ENCODE measurements at places on chromosomes 2 and 18.

DNA sequence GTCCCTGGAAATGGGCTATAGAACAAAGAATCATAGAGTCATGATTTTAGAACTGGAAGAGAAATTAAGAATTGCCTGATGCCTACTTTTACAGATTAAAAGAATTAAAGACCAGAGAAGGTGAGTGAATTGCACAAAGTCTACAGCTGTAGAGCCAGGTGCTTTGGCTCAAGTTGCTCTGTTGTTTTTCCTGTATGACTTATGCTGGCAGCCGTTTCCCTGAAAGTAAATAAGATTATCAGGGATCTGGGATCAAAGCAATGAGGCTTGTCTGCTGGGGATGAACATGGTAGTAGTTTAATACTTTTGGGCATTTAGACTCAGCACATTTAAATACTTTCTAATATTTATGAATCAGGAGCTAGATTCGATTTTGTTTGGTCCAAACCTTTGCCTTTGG lies 166.9 kb downstream of the PRPF40A start:
- DNase-seq = no peak

GRCh38 chr2:69933839-69934613 lies 19.1 kb downstream of the MXD1 start:
- DNase-seq = no peak

- no peak for DNase-seq
Measured at GRCh38 chr18:11960743-11961380, 20.4 kb upstream of the IMPA2 start.

DNA sequence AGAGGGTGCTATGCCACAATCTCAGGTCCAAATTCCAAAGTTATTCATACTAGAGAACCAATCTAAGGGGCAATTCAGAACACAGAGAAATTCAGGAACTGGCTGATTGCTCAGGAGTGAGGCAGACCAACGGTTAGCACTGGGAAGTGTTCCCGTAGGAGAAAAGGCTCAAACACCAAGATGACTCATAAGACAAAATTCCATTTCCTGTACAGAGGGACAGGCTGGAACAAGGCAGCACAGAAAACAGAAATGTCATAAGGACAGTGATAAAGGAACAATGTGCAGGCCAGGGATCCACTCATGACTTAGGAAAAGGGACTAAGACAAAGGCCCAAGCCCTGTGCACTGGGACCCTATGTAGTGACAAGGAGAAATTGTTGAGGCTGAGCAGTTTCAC lies 54.2 kb downstream of the PDE1A start:
- peak; percentile 29 for DNase-seq

DNA sequence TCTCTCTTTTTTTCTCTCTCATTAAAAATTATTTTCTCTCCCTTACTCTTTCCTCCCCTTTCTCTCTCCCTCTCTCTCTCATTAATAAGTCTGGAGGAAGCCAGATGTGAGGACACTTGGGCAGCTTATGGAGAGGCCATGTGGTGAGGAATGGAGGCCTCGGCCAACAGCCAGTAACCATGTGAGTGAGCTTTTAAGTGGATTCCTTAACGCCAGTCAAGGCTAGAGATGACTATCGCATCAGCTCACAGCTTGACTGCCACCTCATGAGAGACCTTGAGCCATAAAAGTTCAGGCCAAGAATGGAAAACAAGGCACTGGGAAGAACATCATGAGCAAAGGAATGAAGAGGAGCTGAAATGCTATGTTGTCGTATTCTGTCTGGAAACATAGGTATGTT lies 39.1 kb downstream of the ETAA1 start:
- no peak for DNase-seq

DNA sequence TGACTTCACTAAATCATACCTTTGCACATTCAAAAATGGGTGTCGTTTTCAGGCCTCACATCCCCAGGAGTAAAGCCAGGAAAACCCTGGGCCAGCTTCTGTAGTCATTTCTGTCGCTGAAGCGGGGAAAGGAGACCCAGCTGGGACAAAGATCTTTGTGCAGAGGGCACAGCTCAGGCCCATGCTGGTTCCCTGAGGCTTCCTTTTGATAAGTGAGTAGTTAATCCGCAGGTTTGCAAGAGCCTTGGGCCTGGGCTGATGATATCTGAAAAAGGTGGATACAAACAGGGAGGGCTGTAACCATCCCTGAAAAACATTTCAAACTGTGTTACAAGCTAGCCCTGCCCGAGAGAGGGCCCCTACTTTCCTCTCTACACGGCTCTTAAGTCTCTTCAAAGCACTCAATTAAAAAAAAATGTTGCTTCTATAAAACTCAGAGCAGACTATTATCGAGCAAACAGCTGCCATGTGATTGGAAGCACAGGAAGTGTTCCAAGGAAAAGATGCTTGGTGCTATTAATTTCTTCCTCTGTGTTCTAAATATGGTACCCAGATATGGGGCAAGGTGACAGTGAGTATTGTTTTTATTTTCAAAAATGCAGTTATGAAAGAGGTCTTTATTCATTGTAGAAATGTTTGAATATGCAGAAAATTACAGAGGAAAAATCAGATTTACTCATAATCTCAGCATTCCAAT lies 117.2 kb downstream of the LNPK start:
- DNase-seq = no peak

- DNase-seq = no peak
Measured at GRCh38 chr18:8296886-8297616, 312.2 kb upstream of the RAB12 start.

- no peak for DNase-seq
Measured at GRCh38 chr2:102111823-102112222, 30.7 kb upstream of the IL1R1 start.

DNA sequence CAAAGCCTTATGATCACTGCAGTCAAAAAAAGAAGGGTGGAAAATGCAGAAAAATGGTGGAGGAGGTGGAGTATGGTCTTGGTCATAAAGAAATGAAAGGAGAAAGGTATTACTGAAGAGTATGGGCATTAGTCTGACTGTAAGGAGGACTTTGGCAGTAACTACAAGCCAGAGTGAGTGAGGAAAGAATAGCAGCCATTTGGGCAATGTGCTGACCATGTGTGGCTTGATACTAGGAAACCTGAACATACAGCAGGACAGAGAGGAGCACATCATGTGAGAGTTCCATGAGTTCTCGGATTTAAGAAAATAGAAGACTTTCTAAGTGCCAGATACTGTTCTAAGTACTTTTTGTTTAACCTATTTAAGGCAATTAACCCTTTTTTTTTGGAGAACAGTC lies 8.5 kb downstream of the DTNA start:
- DNase-seq = no peak

DNA sequence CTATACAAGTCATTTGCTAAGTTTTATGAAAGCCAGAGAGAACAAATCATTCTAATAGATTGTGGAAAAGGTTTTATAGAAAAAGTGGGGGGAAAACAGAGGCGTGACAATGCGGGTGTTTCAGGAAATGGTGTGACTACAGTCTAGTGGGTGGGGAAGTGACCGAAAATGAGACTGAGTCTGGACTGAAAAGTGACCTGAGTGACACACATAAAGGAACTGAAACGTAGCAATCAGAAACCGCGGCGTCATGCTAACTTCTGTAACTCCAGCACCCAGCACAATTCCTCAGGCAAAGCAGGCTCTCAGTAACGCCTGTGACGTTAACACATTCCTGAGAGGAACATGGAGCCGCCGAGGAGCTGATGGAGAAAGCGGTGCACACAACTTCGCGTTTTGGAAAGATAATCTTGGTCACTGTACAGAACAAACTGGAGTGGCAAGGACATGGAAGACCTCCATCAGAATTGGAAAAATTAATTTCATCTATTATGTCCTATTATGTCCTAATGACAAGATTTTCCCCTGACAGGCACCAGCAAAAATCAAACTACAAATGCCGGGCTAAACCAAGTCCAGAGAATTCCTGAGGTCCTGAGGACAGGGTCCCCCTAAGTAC lies 1.4 kb upstream of the CD226 start:
- no peak for DNase-seq

- DNase-seq = no peak
Measured at GRCh38 chr2:65015731-65016130, 26.5 kb downstream of the SLC1A4 start.

DNA sequence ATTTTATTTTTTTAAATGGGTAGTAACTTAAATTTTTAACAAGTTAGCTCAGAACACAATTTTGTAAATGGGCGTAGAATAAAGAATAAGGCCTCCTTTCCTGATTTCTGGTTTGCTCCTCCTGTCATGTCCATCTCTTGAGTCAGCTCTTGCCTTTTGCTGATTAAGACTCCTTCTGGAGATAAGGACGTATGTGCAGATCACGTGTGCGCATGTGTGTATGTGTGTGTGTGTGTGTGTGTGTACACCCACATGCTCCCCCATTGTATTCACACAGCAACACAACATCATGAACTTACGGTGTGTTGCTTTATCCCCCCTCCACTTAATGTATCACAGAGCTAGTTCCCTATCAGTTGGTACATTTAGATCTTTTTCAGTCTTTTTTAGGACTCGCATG lies 182.9 kb downstream of the PRKCE start:
- DNase-seq = no peak

GRCh38 chr2:60495041-60495625 lies 58.3 kb downstream of the BCL11A start:
- no peak for DNase-seq

DNA sequence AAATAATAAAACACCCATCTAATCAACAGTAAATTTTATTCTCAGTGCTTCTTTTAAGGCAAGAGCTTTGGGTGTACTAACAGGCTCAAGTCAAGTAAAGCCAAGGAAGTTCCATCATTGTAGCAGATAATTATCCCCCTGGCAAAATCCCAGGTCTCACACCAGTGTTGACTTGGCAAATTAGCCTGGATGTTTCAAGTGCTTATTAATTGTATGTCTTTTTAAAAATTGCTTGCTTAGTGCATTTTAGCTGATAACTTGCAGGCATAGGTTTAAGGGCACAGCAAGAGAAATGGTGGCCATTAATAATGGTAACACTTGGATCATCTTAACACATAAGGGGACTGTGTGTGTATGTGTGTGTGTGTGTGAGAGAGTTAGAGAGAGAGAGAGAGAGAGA lies 42.0 kb upstream of the FMNL2 start:
- no peak for DNase-seq

- DNase-seq = no peak
Measured at GRCh38 chr18:9095297-9096006, 7.0 kb upstream of the NDUFV2 start.

DNA sequence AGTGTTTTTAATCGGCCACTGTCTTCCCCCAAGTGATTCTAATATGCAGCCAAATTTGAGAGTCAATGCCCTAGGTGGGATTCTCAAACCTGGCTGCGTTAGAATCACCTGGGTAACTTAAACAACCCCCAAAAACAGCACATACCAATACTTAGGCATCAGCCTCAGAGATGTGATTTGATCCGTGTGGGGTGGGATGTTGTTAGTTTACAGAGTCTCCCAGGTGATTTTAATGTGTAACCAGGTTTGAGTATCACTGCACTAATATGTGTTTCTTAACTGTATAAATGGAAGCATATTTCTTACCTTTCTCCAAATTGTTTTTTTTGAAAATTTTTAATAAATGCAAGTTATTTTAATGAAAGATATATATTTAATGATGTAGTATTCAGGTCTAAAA lies 135.4 kb downstream of the PLCL1 start:
- no peak for DNase-seq

Data from uterus (tissue), 4 donors.